Endothelial cell (in vitro differentiated cells): ENCODE measurements at places on chromosomes 12 and 14. TPM values are rescaled to one million over a fixed set of nuclear protein-coding genes. Genes with fewer than 3 reads are reported as not detected.
A peak's percentile ranks its signal among the peaks of the same experiment; 100 is the strongest.

The ATP5F1B gene
- total RNA-seq: 519 TPM

The KLRG1 gene
- 2.1 TPM for total RNA-seq

The INHBC gene
- not detected for total RNA-seq

The ST8SIA1 gene
- total RNA-seq: 0.77 TPM

The PROX2 gene
- 0.08 TPM for total RNA-seq

The NUAK1 gene
- 16.6 TPM for total RNA-seq

The CDH24 gene
- total RNA-seq: 13.6 TPM

The SUPT16H gene
- total RNA-seq: 84.6 TPM

The OTOGL gene
- 0.31 TPM for total RNA-seq

The CRACR2A gene
- total RNA-seq: 6.5 TPM

The KLRB1 gene
- total RNA-seq: not detected

The KRT3 gene
- not detected for total RNA-seq

The SERPINA3 gene
- total RNA-seq: not detected

- H3K36me3 ChIP-seq: no peaks in the 10 kb centered on the region
- H3K4me1 ChIP-seq: no peaks in the 10 kb centered on the region
- no peak overlapping the region for H3K27ac ChIP-seq
Observed at GRCh38 chr14:94904636-94905035, 134.7 kb upstream of the GSC start.

- H3K27me3 ChIP-seq: peaks cover 4% of the 10 kb centered on the region
- H3K36me3 ChIP-seq: no peaks in the 10 kb centered on the region
- H3K27ac ChIP-seq: no peak overlapping the region
Observed at GRCh38 chr14:65304963-65305362, 107.6 kb upstream of the FUT8 start.

DNA sequence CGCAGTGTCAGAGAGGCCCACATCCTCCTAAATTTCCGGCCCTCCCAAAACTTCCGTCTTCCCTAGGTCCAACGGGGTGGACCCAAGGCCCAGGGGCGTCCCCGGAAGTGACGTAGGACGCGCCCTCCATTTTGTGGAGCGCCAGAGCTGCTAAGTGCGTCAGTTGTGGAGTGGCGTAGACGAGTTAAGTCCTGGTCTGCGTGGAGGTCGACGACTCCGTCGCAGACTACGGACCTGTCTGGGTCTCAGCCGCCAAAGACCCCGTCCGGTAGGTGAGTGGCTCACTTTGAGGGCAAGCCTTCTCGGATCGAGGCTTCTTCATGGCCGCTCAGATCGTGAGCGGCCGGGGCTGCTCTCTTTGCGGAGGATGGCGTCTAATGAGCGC lies at the start of gene SRSF5:
TSS of gene SRSF5 (plus strand) at position 159 of the 385 bp plus-strand sequence. CDS start 1,015 bp downstream, outside the sequence.
- H3K27me3 ChIP-seq: peaks cover 23% of the 10 kb centered on the region
- peaks cover 25% of the 10 kb centered on the region for H3K4me1 ChIP-seq
- H3K36me3 ChIP-seq: peaks cover 36% of the 10 kb centered on the region
- H3K27ac ChIP-seq: peak within 1 kb of the TSS; percentile 100
- peak; percentile 92 for DNase-seq

- H3K4me1 ChIP-seq: peaks cover 6% of the 10 kb centered on the region
- peak overlapping the region; percentile 28 for H3K4me3 ChIP-seq
- no peak for DNase-seq
- H3K36me3 ChIP-seq: peaks cover 55% of the 10 kb centered on the region
- H3K27me3 ChIP-seq: peaks cover 2% of the 10 kb centered on the region
- no peak overlapping the region for H3K27ac ChIP-seq
Observed at GRCh38 chr14:32136027-32136825, 59.1 kb downstream of the ARHGAP5 start.

GRCh38 chr14:100536121-100536510 lies 51.1 kb downstream of the BEGAIN start:
- H3K4me1 ChIP-seq: no peaks in the 10 kb centered on the region
- H3K36me3 ChIP-seq: no peaks in the 10 kb centered on the region
- DNase-seq: no peak

- no peak overlapping the region for H3K27ac ChIP-seq
- no peak overlapping the region for H3K4me3 ChIP-seq
- H3K36me3 ChIP-seq: no peaks in the 10 kb centered on the region
- DNase-seq: no peak
- H3K4me1 ChIP-seq: peaks cover 10% of the 10 kb centered on the region
Observed at GRCh38 chr14:71163050-71163841, 256.0 kb downstream of the PCNX1 start.

- no peak overlapping the region for H3K4me3 ChIP-seq
- DNase-seq: no peak
- no peaks in the 10 kb centered on the region for H3K4me1 ChIP-seq
- H3K27me3 ChIP-seq: no peaks in the 10 kb centered on the region
Observed at GRCh38 chr12:4217091-4217490, 56.5 kb upstream of the CCND2 start.

DNA sequence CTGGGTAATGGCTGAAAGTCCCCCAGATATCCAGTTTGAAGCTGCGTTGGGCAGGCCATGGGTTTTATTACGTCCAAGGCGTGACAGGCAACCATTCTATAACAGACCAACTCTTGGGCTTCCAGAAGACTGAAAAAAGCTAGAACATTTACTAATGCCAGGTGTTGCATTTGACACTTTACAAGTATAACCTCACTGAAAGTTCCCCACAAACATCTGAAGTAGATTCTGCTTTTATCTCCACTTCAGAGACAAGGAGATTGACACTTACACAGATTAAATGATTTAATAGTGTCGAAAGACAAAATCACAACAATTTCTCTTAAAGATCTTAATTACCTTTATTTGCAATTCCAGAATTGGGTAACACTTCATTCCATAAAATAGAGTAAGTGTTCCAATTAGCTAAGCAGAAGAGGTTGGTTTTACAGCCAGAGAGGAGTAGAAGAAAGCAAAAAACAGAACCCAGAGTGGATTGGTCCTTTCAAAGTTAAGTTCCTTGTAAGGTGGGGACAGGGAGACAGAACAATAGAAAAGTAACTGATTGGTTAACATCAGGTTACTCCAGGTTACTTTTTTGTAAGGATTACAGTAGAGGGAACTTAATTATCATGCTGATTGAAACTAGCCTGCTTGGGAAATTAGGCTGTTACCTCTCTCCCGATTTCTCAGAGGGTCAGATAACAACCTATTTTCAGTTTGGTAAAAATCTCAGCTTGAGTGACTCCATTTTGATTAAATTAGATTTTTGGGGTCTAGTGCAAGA lies 11.3 kb downstream of the SOCS2 start:
- H3K4me3 ChIP-seq: no peak overlapping the region
- H3K27me3 ChIP-seq: no peaks in the 10 kb centered on the region
- DNase-seq: no peak

GRCh38 chr12:25436206-25437030 lies 116.7 kb downstream of the LMNTD1 start:
- no peak overlapping the region for H3K4me3 ChIP-seq
- peaks cover 4% of the 10 kb centered on the region for H3K4me1 ChIP-seq
- H3K36me3 ChIP-seq: no peaks in the 10 kb centered on the region

GRCh38 chr12:46456356-46457334 lies 84.1 kb upstream of the SLC38A2 start:
- H3K27ac ChIP-seq: no peak overlapping the region
- DNase-seq: no peak
- H3K4me3 ChIP-seq: no peak overlapping the region

GRCh38 chr14:96959992-96960391 lies 162.8 kb downstream of the VRK1 start:
- no peak overlapping the region for H3K4me3 ChIP-seq
- DNase-seq: no peak
- peaks cover 3% of the 10 kb centered on the region for H3K4me1 ChIP-seq
- H3K27ac ChIP-seq: no peak overlapping the region
- H3K27me3 ChIP-seq: peaks cover 1% of the 10 kb centered on the region

DNA sequence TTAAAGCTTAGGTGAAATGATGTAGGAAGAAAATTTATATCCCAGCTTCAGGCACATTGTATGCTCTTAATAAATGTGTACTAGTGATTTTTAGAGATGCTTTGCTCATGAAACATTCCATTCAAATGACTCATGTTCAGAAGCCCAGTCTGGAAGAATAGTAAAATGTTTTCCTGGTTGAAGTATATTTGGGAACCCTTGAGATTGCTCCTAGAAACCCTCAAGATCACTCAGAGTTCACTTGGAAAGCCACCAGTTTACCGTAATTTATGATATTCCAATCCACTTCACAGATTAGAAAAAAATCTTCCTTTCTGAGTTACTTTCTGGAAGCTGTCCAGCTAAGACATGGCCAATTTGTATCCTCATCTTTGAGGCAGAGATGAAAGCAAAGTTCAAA lies 186.4 kb downstream of the SYT10 start:
- DNase-seq: no peak
- no peak overlapping the region for H3K4me3 ChIP-seq
- H3K27ac ChIP-seq: no peak overlapping the region
- H3K36me3 ChIP-seq: no peaks in the 10 kb centered on the region

DNA sequence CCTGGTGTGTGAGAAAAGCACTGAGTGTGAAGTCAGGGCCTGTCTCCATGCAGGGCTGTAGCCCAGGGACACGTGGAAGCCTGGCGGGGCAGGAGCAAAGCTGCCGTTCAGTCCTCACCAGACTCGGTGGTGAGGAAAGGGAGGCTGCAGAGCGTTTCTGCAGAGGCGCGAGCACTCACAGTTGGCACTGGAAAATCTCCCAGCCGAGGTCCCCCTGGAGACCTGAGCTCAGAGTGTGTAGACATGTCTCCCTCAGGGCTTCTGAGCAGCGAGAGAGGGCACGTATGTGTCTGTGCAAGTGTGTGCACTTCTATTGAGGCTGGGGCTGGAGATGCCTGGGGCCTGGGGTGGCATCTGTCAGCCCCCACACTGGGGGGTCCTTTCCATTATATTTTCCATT lies 11.0 kb upstream of the HHIPL1 start:
- no peak for DNase-seq
- no peak overlapping the region for H3K4me3 ChIP-seq
- no peaks in the 10 kb centered on the region for H3K36me3 ChIP-seq
- peaks cover 9% of the 10 kb centered on the region for H3K27me3 ChIP-seq
- no peak overlapping the region for H3K27ac ChIP-seq

DNA sequence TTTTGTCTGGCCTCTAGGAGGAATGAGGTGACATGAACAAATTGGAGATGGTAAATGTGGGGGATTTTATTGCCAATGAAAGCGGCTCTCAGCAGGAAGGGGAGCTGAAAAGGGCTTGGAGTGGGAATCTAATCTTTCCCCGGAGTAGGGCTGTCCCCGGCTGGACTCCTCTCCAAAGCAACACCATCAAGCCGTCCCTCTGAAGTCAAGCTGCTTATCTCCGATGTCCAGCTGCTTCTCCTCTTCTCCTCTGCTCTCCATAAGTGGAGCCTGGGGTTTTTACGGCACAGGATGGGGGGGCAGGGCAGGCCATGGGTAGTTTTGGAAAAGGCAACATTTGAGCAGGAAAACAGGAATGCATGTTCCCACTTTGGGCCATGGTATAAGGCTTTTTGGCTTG lies 113.5 kb downstream of the TMEM132D start:
- H3K4me3 ChIP-seq: no peak overlapping the region
- no peak for DNase-seq
- peaks cover 13% of the 10 kb centered on the region for H3K36me3 ChIP-seq
- H3K27ac ChIP-seq: no peak overlapping the region
- no peaks in the 10 kb centered on the region for H3K4me1 ChIP-seq
- peaks cover 3% of the 10 kb centered on the region for H3K27me3 ChIP-seq

DNA sequence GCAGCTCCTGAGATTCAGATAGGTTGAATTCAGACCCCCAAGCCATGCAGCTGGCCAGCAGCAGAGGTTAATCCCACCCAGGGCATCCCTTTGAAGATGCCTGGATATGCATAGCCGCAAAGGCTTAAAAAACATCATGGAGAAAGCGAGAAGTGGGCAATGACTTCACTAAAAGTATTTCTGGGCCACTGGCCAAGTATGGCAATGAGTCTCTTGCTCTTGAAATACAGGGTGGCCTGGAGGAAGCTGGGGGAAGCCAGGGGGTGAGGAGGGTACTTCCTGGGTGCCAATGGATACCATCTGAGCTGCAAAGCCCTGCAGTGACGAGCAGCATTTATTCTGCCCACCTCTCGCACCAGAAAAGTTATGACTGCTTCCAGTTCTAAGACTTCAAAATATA lies 539.3 kb upstream of the TBX3 start:
- no peak overlapping the region for H3K27ac ChIP-seq
- no peaks in the 10 kb centered on the region for H3K4me1 ChIP-seq
- peaks cover 3% of the 10 kb centered on the region for H3K27me3 ChIP-seq
- no peak overlapping the region for H3K4me3 ChIP-seq
- no peak for DNase-seq
